Heart left ventricle (tissue), 16 donors: ENCODE measurements at places on chromosomes 13 and 19. TPM values are rescaled to one million over a fixed set of nuclear protein-coding genes. Genes with fewer than 3 reads are reported as not detected.
A peak's percentile ranks its signal among the peaks of the same experiment; 100 is the strongest.

- DNase-seq = no peak
These were observed 25.8 kb downstream of the LACC1 start for GRCh38 chr13:43905435-43906031.

DNA sequence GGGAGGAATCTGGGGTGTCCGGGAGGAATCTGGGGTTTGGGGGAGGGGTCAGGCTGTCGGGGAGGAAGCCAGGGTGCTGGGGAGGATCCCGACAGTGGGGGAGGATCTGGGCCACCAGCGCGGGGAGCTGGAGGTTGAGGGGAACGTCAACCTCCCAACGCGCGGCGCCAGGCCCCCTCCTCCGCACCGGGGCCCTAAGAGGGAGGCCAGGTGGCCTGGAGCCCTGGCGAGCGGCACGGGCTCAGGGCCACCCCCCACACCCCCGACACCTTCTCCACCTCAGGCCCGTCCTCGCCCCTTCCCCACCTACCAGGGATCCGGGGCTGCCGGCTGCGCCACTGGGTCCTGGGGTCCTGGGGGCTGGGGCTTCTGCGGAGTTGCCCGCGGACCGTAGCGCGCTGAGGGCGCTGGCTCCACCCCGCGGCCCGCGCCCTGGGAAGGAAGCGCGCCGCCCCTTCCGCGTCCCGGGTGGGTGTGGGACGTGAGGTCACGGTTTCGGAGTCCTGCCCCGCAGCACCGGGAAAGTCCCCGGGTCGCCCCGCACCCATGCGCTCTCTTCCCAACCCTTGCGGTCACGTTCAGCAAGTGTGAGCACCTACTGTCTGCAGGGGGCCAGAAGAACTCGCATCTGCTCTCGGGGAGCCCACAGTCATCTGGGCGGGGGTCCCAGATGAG, at the start of gene TICAM1:
Gene TICAM1, minus strand, starts transcription at position 409 of the 675 bp plus-strand sequence. CDS start 13,335 bp downstream, outside the sequence.
- DNase-seq = peak; percentile 89

DNA sequence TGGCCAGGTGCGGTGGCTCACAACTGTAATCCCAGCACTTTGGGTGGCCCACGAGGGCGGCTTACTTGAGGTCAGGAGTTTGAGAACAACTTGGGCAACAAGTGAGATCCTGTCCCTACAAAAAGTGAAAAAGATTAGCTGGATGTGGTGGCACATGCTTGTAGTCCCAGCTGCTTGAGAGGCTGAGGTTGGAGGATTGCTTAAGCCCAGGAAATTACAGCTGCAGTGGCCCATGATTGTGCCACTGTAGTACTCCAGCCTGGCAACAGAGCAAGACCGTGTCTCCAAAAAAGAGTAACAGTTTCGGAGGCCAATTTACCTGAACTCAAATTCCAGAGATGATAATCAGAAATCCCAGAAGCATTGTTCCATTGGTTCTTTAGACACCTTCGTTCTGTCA, 4.4 kb downstream of the ZNF473 start:
- DNase-seq = no peak

DNA sequence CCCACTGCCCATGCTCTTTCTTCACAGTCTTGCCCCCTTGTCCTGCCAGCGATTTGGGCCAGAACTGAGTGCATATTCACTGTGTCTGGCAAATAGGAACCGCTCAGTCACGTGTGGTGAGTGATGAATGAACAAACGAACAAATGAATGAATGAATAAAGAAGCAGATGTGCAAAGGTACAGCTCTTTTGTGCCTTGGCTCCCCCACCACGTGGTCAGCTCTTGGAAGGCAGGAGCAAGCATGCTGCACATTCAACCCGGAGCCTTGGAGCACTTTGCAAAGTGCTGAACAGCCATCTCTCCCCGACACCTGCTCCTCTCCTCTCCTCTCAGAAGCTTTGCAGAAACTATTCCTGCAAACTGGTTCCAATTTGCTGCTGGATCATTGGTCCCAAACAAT, 52.4 kb downstream of the LATS2 start:
- no peak for DNase-seq

DNA sequence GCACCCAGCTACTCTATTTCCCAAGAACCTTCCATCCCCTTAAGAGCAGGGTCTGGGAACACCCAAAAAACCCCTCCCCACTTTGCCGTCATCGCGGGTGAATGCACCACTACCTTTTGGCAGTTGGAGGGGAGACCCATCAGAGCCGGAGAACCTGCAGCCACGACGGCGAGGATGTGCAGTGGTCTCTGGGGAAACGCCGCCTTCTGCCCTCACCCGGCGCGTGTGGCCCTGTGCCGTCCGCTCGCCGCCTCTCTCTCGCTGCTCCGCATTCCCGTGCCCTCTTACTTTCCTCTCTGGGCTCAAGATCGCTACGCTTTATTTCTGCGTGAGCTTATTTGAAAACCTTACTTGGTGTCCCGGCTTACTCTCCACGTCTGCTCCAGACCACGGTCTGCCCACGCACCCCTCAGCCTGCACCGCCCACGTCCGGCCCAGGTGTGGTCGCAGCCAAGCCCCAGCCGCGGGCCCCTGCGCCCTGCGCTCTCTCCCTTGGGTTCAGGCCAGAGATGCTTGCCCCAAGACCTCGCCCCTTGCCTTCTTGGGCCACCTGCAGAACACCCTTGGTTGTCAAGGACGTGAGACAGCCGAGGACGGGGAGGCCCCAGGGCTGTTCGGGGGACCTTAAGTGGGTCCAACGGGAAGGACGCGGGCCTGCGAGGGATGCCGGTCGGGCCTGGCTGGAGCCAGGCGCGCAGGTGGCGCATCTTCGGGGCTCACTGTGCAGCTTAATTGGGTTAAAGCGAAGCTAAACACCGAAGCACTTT, 2.0 kb upstream of the MAB21L1 start:
- DNase-seq = peak; percentile 22

GRCh38 chr19:10913716-10914340, 14.6 kb downstream of the YIPF2 start:
- DNase-seq = no peak

The KL gene
- total RNA-seq = 1.0 TPM

The GRIK5 gene
- 5.9 TPM for total RNA-seq
